Esophagus muscularis mucosa (tissue), 4 donors: ENCODE measurements at places on chromosomes 11 and 22. TPM values are rescaled to one million over a fixed set of nuclear protein-coding genes. Genes with fewer than 3 reads are reported as not detected.

OR5B2 gene
- total RNA-seq: not detected

GTSE1 gene
- not detected for total RNA-seq

GRCh38 chr11:94694309-94695060 is 73.7 kb upstream of the AMOTL1 start:
- no peak for DNase-seq

KCNJ1 gene
- not detected for total RNA-seq

DNA sequence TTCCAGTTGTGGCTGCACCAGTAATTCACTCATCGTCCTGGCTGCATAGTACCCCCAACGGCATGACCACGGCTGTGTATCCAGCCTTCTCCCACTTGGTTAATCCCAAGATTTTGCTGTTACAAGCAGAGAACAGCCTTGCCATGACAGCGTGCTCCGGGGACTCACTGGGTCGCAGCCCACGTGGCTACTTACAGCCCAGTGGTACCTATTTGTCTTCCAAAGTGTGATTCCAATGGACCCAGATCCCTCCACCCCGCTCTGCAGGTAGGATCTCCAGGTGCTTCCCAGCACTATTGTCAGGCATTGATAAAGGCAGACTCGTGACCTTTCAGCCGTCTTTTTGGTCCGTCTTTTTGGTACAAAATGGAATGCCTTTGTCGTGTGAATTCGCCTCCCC is 119.0 kb upstream of the FGF3 start:
- no peak for DNase-seq

GRCh38 chr11:125401746-125402145 is 94.3 kb downstream of the FEZ1 start:
- DNase-seq: no peak

DNA sequence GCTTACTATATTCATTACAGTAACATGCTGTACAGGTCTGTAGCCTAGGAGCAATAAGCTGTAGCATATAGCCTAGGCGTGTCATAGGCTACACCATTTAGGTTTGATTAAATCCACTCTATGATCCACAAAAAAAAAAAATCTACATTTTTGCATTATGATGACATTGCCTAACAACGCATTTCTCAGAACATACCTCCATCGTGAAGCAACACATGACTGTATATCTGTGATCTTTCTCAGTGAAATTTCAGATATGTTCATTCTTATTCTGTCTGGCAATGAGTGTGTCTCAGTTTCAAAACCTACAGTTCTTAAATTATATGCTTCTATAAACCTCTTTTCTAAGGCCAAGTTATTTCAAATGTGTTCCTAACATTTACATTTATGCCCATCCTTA is 140.3 kb downstream of the CADM1 start:
- no peak for DNase-seq

DNA sequence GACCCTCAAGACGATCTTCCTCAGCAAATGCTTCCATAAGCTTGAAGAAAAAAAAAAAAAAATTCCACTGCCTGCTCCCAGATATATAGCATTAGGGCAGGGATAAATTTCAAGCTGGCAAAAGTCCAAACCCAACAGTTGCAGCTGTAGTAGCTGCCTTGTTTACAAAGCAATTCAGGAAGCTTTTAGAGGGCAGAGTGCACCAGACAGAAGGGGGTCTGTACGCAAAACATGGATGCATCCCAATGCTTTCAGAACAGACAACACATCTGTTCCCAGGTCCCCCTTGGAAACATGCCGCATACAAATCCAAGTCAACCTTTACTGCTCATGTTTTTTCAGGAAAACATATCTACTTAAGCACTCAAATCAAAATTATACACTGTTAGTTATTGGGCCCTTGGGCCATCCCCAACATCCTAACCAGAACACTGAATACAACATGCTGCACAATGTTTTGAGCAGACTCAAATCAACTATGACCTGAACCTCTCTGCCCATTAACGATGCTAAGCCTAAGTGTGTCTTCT is 94.5 kb downstream of the CADM1 start:
- no peak for DNase-seq
